Kidney epithelial cell (primary cell): ENCODE measurements at places on chromosomes 2 and 18. TPM values are rescaled to one million over a fixed set of nuclear protein-coding genes. Genes with fewer than 3 reads are reported as not detected.

The RDH14 gene
- 27.8 and 30.7 TPM in 2 replicates for total RNA-seq

The GAL3ST2 gene
- not detected in 2 replicates for total RNA-seq

The TMEM178A gene
- total RNA-seq, result 1.7 and 2.8 TPM in 2 replicates

The TANC1 gene
- total RNA-seq, result 18.5 and 21.3 TPM in 2 replicates

The HOXD3 gene
- total RNA-seq, result 5.4 and 9.2 TPM in 2 replicates

The PTPRM gene
- 59.8 and 65.5 TPM in 2 replicates for total RNA-seq

The MAP3K19 gene
- not detected in 2 replicates for total RNA-seq

The GALNT5 gene
- 2.9 and 3.1 TPM in 2 replicates for total RNA-seq

The ARID5A gene
- 38.8 and 41.1 TPM in 2 replicates for total RNA-seq

The DLGAP1 gene
- 1.9 and 2.6 TPM in 2 replicates for total RNA-seq

The RBFA gene
- 30.6 and 33.0 TPM in 2 replicates for total RNA-seq

The LIPG gene
- 196 and 215 TPM in 2 replicates for total RNA-seq

The CAPN14 gene
- total RNA-seq, result 0.58 and 1.4 TPM in 2 replicates

The ICA1L gene
- total RNA-seq, result 7.3 and 7.6 TPM in 2 replicates

The NTSR2 gene
- not detected in 2 replicates for total RNA-seq

The ADD2 gene
- 8.9 and 9.9 TPM in 2 replicates for total RNA-seq

The NT5C1B gene
- total RNA-seq, result not detected in 2 replicates

The DNAH6 gene
- 0.27 and 0.63 TPM in 2 replicates for total RNA-seq

The KLHL41 gene
- total RNA-seq, result 0.29 TPM in 1 of 2 replicates, not detected in the other

The ARHGAP25 gene
- 0.08 TPM in 1 of 2 replicates, not detected in the other for total RNA-seq

The PDE6D gene
- 30.5 and 34.6 TPM in 2 replicates for total RNA-seq

The PLB1 gene
- total RNA-seq, result 0.25 and 0.82 TPM in 2 replicates

The KLHL29 gene
- total RNA-seq, result 11.6 and 12.4 TPM in 2 replicates

The TUBA4B gene
- total RNA-seq, result not detected in 2 replicates

The PSMD1 gene
- 73.1 and 77.2 TPM in 2 replicates for total RNA-seq

The LYG2 gene
- total RNA-seq, result not detected in 2 replicates

The STK36 gene
- 30.0 and 49.3 TPM in 2 replicates for total RNA-seq

The PTPN2 gene
- 28.2 and 38.5 TPM in 2 replicates for total RNA-seq

The CXCR1 gene
- total RNA-seq, result not detected in 2 replicates

The SLC9A4 gene
- 2.2 and 3.2 TPM in 2 replicates for total RNA-seq

The ZSWIM2 gene
- not detected in 2 replicates for total RNA-seq

The OTOF gene
- total RNA-seq, result not detected in 2 replicates

The COLEC12 gene
- total RNA-seq, result 1.2 and 1.8 TPM in 2 replicates

The UPP2 gene
- total RNA-seq, result not detected in 2 replicates

The PROC gene
- total RNA-seq, result 1.4 and 2.9 TPM in 2 replicates

The DQX1 gene
- not detected in 2 replicates for total RNA-seq

The RAB6C gene
- total RNA-seq, result 0.04 and 0.34 TPM in 2 replicates

The SERPINB10 gene
- not detected in 2 replicates for total RNA-seq

The AQP12A gene
- not detected in 2 replicates for total RNA-seq

The NETO1 gene
- 7.1 and 7.5 TPM in 2 replicates for total RNA-seq

The DTNA gene
- 11.6 and 19.3 TPM in 2 replicates for total RNA-seq

The GALNT14 gene
- 47.3 and 54.6 TPM in 2 replicates for total RNA-seq

The PLCL1 gene
- total RNA-seq, result 0.08 and 0.14 TPM in 2 replicates
